ENCODE measurements at places on chromosomes 16 and 17.

DNA sequence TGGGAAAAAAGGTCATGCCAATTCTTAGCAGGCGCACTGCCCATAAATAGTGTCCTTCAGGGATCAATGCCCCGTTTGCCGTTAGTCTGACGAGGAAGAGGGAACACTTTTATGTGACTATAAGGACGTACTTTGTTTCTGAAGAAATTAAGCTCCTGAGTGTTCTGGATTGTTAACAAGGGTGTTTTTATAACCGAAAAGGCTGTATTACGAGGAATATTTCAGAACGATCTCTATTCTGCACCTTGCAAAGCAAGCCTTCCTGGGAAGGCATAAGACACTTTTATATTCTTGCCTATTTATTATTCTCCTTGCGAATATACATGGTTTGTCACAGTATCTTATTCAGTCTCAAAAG lies 24.5 kb upstream of the SYT17 start:
- DNase-seq = no peak

GRCh38 chr17:145671-146541 lies 8.5 kb downstream of the SCGB1C2 start:
- DNase-seq = no peak

DNA sequence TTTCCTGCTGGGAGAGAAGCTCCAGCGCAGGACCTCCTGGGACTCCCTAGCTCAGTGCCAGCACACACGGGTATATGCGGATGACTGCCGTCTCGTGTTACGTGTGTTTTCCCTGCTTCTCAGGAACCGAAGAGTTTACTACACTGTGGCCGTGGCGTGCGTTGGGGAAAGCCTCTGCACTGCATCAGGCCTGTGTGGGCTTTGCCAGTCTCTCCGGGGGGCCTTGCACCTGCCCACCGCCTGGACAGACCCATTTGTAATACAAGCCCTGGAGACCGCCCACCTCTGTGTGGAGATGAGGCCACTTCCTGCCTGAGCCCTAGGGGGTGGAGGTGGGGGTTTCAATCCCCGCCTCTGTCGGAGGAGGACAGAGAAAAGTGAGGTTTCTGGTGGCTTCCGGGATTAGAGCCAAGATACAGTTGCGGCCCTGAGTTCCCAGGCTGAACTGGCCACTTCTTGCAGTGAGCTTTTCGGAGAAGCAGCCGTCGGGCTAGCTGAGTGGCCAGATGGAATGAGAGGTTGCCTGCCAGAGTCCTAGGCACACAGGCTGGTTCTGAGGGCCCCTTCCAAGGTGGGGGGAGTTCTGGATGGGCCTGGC lies 43.4 kb upstream of the GSE1 start:
- DNase-seq = peak; percentile 66

- DNase-seq = peak; percentile 80
Observed at GRCh38 chr16:11640987-11641817, 27.1 kb upstream of the SNN start.

DNA sequence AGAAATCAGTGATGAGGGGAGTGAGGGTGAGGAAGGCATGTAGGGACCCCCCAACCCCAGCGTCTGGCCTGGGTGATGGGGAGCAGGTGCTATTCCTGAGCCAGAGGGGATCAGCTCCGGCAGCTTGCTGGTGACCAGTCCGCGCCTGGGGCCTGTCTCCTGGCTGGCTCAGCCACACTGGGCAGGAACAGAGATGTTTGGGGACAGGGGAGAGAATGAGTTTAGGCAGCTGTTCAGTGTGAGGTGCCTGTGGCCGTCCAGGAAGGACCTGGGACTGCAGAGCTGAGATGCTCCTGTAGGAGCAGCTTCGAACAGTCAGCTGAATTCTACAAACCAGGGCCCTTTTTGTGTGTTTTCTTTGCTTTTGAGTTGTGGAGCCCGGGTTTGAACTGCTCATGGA lies 23.2 kb upstream of the SPNS2 start:
- no peak for DNase-seq

GRCh38 chr16:1434644-1435592 lies 4.0 kb downstream of the PERCC1 start:
- DNase-seq = no peak

- no peak for DNase-seq
Observed at GRCh38 chr17:39669897-39670735, 1.9 kb downstream of the PNMT start.

GRCh38 chr16:85462714-85463611 lies 150.2 kb upstream of the GSE1 start:
- DNase-seq = peak; percentile 49
